ENCODE measurements at places on chromosomes 5 and 9.
A peak's percentile ranks its signal among the peaks of the same experiment; 100 is the strongest.

GRCh38 chr9:89497978-89498851 lies at the start of gene SEMA4D:
Gene SEMA4D (minus strand): TSS chr9:89498113. CDS start chr9:89405456, 92,657 bp downstream.
- peak; percentile 25 for DNase-seq

DNA sequence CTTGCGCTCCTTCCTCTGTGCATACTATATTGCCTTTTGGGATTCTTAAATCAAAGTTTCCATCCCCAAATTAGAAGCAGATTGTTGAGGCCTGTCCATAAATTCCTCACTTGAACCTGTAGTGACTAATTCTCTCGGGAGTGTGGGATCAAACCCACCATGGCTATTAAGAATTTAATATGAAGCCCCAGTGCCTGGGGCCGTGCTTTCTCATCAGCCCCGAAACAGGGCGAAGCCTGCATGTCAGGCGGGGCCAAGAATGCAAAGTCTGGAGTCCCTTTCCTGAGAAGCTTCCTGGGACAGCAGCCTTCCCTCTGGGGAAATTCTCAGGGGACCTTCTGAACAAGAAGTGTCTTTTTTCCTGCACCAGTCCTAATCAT lies 29.3 kb upstream of the FAT2 start:
- no peak for DNase-seq

DNA sequence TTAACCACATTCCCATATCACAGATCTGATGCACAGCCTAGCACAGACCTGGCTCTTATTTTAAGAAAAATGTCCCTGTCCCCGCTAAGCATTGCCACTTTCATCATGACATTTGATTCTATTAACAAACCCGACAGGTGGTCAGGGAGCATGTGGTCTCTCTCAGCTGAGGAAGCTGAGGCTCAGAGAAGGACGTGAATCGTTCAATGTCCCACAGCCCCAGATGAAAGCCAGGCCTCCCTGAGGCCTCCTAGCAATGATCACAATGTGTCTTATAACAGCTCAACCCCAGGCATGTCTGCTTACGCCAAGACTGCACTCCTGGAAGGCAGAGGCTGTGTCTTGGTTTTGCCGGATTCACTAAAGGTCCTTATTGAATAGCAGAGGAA lies 10.4 kb upstream of the CRB2 start:
- no peak for DNase-seq

- peak; percentile 57 for DNase-seq
Measured at GRCh38 chr5:98318386-98318785, 455.1 kb upstream of the RGMB start.

- no peak for DNase-seq
Measured at GRCh38 chr5:132198571-132198970, 29.1 kb downstream of the P4HA2 start.

DNA sequence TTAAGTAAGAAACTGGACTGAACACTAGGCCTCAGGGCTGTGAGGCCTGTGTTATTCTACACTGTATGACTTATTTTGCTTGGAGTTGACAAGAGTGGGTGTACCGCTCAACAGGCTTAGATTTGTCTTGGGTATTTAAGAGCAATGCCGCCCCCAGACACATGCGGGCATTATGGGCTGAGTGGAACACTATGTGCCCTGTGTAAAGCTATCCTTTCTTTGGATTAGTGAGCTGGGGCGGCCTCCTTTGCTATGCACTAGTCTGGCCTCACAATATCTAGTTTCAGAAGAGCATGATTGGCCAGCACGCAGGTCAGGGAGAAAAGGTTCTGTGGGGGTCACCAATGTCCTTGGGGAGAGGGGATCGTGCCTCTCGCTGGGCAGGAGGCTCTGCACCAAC lies 206.3 kb upstream of the GDNF start:
- DNase-seq: no peak
